GOT3 (cell line): ENCODE measurements at places on chromosomes 12 and 14.

DNA sequence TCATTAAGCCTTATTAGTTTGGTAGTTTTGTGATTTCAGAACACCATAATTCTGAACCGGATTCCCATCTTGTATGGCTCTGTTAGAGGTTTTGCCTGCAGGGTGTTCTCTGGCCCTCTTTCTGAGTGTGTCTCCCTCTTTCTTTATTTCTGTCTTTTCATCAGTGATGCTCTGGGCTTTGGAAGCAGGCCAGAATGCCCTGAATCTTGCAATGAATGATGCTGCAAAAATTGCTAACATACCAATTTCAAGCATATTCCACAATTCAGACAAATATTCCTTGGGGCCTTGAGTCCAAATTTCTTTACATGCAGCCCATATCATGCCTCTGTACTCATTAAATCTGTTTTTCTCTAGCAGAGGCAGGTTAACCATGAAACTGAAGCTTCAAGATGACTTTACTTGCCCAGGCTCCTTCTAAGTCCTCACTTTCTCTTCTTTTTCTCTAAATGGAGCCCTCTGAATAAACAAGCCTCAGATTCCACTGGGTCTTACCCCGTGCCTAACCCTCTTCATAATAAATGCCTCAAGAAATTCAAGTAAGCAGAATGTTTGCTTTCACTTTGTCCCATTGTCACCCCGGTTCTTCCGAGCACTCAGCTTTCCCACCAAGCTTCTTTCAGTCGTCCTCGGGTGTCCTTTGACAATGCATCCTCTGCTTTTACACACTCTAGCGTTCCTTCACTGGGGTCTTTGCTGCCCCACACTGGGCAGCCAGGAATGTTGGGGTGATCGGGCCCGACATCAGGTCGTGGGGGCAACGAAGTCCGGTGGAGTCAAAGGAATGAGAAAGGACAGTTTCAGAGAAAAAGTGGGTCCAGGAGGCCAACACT, 78.8 kb upstream of the SLC38A4 start:
- DNase-seq, result no peak

DNA sequence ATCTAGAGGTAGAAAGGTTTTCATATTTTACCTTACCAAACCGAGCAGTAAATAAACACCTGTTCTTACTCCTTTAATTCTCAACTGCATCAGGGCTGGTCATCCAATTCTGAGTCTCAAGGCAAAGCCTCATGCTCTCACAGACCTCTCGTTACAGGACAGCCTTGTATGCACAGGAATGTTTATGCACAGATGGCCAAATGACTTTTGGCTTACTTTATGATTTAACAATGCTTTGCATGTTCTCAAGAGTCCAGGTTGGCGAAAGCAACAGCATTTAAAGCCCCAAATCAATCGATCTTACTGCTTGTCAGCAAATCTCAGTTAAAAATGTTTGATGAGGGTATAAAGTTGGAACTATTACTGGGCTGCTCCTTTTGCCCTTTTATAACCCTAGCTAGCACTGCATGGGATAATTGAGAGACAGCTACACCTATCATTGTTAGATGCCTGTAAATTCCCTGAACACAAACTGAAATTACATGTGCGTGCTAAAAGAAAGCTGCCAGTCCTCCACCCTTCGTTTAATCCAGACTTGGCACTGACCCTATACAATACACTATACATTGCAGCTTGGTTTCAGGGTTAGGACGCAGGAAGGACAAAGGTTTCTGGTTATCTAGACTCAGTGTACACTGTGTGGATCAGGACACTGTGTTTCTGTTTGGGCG, 63.6 kb downstream of the TMCC3 start:
- no peak for DNase-seq

DNA sequence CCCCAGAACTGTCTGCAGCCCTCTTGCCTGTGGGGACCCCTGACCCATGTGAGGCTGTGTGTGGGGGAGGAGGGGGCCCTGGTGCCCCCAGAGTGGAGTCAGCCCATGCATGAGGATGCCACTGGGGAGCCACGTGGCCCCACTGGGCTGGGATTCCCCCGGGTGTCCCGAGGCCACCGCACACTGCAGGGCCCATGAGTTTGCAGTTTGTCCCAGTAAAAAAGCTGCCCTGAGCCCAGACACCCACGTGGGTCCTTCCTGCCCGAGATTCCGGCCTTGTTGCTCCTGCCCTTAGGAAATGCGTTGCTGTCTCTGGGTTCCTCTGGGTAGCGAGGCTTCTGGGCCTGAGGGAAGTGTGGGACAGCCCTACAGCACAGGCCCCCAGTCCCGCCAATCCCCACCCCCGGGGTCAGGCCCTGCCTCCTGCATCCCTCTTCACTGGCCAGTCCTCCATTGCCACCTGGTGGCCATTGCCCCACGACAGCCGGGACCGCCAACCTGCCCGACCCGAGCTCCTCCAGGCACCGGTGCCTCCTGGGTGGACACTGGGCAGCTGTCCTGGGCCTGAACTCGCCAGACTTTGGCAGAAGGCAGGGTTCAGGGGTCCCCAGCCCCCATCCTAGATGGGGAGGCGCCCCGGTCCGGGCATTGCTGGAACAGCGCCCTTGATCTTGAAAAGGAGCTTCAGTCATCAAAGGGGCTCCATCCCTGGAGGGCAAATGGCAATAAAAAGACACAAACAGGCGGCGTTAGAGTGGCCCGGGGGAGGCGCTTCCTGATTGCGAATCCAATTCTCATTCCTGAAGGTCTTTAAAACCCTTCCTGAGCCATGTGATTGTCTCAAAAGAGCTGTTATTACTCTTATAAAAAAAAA, 15.6 kb upstream of the C14orf180 start:
- no peak for DNase-seq

DNA sequence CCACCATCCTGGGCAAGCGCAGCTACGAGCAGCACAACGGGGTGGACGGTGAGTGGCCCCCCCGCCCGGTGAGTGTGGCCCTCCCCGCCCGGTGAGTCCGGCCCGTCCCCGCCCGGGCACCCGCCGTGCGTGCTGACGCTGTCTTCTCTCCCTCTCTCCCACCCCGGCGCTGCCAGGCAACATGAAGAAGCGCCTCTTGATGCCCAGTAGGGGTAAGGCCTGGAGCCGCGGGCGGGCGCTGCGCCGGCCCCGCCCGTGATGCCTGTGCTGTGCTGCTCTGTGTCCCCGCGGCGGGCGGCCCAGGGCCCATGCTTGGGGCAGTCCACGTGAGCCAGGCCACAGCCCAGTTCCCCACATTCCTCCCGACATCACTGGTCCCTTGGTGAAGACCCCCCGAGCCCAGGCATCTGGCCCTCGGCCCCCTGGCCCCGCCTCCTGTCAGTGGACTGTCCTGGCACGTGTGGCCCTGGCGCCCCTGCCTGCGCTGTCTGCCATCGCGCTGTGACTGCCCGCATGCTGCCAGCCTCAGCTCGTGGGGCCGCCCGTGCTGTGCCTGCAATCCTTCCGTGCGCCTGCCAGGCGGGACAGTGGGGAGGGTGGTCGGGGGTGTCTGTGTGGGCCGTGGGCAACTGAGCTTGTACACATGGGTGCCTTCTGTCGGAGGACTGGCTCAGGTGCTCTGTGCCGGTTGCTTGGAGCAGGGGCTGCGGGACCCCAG, 7.9 kb upstream of the CRIP2 start:
- no peak for DNase-seq

DNA sequence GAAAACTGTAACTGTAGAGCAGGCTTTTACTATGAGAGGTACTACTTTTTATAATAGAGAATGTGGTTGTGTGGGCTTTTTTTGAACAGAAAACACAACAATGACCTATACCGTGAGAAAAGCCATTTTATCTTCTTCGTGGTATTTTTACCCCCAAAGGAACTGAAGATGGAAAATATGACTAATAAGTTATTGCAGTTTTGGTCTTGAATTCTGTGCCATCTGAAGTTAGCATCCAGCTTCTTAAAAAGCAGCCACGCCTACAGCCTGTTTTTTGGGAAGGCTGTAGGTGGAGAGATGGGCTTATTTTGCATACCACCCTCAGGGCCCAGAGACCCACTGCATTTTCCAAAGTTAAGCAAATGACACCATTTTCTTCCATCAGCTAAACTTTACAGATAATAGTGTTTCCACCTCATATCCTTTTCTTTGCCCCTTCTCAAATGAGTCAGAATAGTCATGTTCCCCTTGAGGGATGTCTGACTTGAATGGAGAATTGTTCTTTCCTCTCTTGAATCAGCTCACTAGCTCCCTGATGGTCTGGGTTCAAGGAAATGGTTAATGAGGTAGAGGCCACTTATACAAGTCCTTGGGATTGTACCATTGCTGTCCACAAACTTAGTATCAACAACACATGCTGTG, 53.0 kb downstream of the TBC1D30 start:
- no peak for DNase-seq

GRCh38 chr12:109881752-109882151, 1.4 kb upstream of the GLTP start:
- DNase-seq, result no peak

DNA sequence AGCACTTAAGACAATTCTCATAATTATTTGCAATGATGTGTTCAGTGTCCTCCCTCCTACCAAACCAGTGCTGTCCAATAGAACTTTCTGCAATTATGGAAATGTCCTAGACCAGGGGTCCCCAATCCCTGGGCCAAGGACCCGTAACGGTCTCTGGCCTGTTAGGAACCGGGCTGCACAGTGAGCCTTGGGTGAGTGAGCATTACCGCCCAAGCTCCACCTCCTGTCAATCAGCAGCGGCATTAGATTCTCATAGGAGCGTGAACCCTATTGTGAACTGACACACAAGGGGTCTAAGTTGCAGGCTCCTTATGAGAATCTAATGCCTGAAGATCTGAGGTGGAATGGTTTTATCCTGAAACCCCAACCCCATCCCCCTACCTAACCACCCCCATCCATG, 3.9 kb downstream of the SVOP start:
- no peak for DNase-seq

DNA sequence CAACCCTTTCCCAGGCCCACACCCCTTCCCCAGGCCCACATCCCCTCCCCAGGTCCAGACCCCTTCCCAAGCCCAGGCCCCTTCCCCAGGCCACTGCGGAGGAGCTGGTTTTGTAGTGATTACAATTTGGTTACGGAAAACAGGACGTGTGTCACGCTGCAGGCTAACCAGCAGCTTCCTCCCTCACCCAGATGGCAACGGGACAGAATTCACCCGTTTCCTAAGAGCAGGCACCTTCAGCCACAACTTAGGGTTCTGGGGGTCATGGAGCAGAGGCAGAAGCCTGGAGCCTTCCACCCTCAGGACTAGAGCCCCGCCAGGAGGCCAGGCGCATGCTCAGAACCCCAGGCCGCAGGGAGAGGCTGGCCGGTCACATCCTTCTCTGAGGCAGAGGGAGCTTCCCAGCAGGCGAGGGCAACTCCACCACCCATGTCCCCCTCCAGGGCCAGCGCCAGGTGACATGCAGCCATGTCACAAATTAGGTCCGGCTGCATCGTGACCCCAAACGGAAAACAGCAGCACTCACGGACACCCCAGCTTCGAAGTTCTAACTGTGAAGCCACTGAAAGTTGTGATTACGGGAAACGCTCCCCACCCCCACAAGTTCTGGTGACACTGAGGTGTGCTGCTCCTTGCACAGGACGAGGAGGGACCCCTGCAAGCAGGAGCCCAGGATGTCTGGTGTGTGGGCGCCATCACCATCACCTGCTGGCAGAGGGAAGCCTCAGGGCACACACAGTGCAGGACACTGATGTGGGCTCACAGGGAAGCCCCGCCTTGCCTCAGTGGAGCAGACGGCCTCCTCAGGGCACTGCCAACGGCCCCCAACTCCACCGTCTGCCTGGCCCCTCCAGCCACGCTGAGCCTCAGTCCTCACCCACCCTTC, 7.7 kb downstream of the BRF1 start:
- DNase-seq, result no peak

- DNase-seq, result no peak
Measured at GRCh38 chr12:11771895-11772502, 122.5 kb downstream of the ETV6 start.

- DNase-seq, result no peak
Measured at GRCh38 chr14:75857199-75857598, 124.6 kb downstream of the TGFB3 start.

GRCh38 chr14:55265197-55265596, 6.0 kb upstream of the FBXO34 start:
- DNase-seq, result no peak

DNA sequence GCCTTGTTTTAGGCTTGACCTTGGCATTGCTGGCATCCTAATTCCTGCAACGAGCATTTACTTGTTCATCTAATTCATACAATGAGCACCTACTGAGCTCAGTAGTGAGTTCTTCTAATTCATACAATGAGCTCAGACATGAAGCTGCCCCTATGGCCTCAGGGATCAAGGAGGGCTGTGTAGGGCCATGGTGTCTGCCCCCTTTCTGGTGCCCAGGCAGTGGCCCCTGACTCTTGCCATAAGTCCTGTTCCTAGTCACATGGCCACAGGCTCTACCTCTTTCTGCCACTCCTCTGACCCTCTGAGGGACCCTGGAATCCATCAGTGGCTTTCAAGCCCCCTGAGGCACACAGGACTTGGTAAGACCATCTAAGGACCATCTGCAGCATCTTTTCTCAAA, 148.8 kb downstream of the ZFP36L1 start:
- no peak for DNase-seq

GRCh38 chr12:76244300-76244699, 103.9 kb downstream of the BBS10 start:
- DNase-seq, result no peak
